ENCODE measurements at places on chromosomes 1 and 21. TPM values are rescaled to one million over a fixed set of nuclear protein-coding genes. Genes with fewer than 3 reads are reported as not detected.

- no peak for DNase-seq
Observed at GRCh38 chr1:178155481-178156255, 61.8 kb downstream of the RASAL2 start.

- DNase-seq, result no peak
Observed at GRCh38 chr1:195717651-195718050, 890.6 kb downstream of the KCNT2 start.

The SPATA1 gene
- 0.78 TPM for total RNA-seq

The TRIM45 gene
- total RNA-seq, result 14.1 TPM

The PLA2G2C gene
- total RNA-seq, result not detected

- no peak for DNase-seq
Observed at GRCh38 chr1:89125913-89126580, at the start of gene GBP2. Gene GBP2, minus strand, starts transcription at chr1:89126114. Its CDS starts 4,148 bp downstream, at chr1:89121966.
